ENCODE measurements at places on chromosomes 12 and 14.

DNA sequence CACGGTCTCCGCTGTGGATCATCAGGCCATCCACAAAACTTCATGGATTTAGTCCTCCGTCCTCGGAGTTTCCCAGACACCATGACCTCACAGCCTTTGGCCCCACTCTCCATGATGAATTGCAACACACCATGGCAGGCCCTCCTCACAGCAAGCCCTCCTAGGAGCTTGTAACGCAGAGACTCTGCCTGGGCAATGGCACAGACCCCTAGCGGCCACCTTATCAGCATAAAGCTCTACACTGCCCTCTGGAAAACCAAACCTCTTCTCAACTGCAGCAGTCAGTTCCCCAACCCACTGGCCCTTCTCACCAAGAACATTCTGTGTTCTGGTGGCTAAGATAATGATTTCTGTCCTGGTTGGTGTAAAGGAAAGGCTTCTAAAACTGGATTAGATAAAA lies 238.4 kb upstream of the USP15 start:
- no peak for DNase-seq

- no peak for DNase-seq
These were observed 58.9 kb downstream of the FBXO34 start for GRCh38 chr14:55329999-55330710.

GRCh38 chr14:63394841-63395240 lies 76.1 kb upstream of the GPHB5 start:
- DNase-seq = peak; percentile 13

- no peak for DNase-seq
These were observed 40.9 kb downstream of the OSBPL8 start for GRCh38 chr12:76518699-76519098.

DNA sequence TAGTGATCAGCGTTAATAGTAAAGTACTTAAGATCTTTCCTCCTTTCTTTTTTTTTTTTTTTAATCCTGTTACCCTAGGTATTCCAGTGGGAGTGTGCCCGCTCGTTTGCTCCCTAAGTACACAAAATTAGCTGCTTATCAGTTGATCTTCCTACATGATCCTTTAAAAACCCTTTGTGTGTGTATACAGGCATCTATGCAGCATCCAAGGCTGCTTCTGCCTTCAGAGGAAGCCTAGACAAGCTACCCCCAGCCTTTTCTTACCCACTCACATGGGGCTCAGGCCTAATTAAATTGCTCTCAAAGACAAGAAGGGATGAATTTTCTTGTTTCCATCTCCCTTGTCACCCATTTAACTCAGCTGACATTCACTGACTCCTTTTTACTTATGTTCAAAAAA lies 343.4 kb upstream of the LMO3 start:
- DNase-seq = no peak

- DNase-seq = no peak
These were observed 28.4 kb downstream of the RAD9B start for GRCh38 chr12:110530511-110530910.

DNA sequence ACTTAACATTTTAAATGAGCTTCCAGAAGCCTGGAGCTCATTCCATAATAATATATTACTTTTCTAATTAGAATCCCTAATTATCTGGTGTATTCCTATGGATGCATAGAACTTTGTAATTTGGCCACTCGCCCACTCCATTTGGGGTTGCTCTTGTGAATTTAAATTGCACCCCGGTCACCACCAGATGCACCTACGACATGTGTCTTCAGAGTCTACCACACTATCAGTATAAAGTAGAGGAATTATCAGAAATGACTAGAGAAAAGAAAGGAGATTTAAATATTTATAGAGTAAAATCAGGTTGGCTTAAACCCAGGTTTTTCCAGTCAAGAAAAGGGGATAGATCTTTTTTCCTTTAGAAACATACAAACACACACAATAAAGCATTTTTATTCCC lies 145.8 kb upstream of the DCN start:
- DNase-seq = no peak

DNA sequence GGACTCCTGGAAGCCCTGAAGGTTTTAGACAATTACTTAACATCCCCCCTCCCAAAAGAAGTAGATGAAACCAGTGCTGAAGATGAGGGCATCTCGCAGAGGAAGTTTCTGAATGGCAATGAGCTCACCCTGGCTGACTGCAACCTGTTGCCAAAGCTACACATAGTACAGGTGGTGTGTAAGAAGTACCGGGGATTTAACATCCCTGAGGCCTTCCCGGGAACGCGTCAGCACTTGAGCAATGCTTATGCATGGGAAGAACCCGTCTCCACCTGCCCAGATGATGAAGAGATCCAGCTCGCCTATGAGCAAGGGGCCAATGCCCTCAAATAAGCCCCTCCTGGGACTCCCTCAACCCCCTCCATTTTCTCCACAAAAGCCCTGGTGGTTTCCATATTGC lies 10.6 kb upstream of the SPPL3 start:
- no peak for DNase-seq

- DNase-seq = no peak
These were observed 1.3 kb upstream of the P3H3 start for GRCh38 chr12:6826734-6827436.

GRCh38 chr14:75662966-75663365 lies 1.9 kb downstream of the TTLL5 start:
- DNase-seq = no peak

DNA sequence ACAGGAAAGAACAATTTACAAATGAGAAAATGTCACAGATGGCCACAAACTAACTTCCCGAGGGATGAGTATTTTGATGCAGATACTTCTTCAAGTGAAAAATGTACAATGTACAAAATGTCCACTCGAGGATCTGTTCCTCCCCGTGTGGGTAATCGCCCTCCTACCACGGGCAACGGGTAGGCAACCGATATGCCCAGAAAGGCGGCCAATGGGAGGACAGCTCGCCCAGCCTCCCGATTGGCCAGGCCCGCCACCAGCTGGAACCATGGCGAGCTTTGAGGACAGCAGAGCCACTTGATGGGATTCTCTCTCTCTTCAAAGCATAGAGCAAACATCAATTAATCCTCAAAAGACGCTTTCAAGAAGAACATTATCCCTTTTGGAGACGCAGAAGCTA lies 42.3 kb downstream of the DPF3 start:
- DNase-seq = no peak

GRCh38 chr14:89621791-89622638 lies 205.0 kb upstream of the FOXN3 start:
- DNase-seq = no peak

GRCh38 chr14:34604995-34605394 lies 25.0 kb downstream of the SNX6 start:
- no peak for DNase-seq

GRCh38 chr12:52235001-52235764 lies 2.1 kb downstream of the KRT7 start:
- DNase-seq = no peak

- DNase-seq = no peak
These were observed 658 bp upstream of the CEP128 start for GRCh38 chr14:80942191-80942600.

GRCh38 chr12:11752403-11753149 lies 103.1 kb downstream of the ETV6 start:
- no peak for DNase-seq

GRCh38 chr12:52321418-52321817 lies 220 bp upstream of the KRT83 start:
- DNase-seq = no peak

- DNase-seq = no peak
These were observed 161.0 kb downstream of the CRADD start for GRCh38 chr12:93838193-93838592.

GRCh38 chr12:61554268-61555008 lies 705.8 kb upstream of the USP15 start:
- DNase-seq = no peak

DNA sequence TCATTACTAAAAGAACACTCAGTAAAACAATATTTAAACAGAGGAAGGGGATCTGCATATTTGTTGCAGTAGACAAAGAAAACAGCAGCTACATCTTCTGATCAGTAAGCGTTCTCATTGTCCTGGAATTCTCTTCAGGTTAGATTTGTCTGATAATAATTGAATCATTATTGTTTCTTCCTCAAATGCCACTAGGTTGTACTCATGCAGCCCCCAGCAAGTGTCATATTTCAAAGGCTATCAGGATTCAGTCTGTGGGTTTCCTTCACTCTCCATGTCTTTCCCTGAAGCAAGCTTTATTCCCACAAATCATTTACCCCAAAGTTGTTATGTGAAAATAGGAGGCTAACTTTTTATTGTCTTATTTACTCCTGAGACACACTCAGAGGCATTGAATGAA lies 14.7 kb downstream of the PIK3C2G start:
- peak; percentile 29 for DNase-seq

- no peak for DNase-seq
These were observed 20.1 kb downstream of the NOVA1 start for GRCh38 chr14:26577711-26578110.

DNA sequence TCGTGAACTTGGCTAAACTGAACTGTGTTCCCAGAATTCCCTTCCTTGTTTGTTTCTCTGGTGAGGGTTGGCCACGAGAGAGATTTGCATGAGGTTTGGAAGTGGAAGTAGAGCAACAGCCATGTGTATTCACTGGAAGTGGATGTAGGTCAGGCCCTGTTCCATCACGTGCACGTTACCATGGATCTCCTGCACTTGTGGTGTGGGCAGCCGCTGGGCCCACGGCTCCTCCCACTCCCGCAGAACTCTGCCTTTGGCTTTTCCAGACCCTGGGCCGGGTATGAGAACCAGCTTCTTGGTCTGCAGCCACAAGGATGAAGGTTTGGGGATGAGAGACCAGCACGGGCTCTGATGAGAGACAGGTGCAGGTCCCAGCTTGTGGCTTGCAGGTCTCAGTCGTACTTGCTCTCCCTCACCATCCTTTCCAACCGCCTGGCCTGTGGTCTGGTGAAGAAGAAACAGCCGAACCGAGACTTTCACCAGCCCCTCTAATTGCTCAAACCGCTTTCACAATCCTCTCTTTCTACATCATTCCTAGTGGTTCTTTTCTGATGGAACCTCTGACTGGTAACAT lies 94.9 kb downstream of the DUSP16 start:
- no peak for DNase-seq

DNA sequence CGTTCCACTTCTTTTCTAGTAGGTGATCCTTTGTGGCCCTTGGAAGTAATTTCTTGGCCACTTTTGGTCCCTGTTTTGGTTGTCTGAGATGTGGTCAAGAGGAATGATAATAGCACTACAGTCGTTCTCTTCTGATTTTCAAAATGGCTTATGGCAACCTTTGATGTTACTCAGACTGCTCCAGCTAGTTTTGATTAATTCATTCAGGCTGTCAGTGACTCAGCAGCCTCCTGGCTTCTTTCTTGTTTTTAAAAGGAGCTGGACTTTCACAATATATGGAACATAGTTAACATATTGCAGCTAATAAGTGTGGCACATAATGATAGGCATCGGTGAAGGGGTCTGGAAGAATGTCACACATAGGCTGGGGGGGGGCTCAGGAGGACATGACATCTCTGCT lies 47.3 kb downstream of the WDR20 start:
- peak; percentile 54 for DNase-seq

DNA sequence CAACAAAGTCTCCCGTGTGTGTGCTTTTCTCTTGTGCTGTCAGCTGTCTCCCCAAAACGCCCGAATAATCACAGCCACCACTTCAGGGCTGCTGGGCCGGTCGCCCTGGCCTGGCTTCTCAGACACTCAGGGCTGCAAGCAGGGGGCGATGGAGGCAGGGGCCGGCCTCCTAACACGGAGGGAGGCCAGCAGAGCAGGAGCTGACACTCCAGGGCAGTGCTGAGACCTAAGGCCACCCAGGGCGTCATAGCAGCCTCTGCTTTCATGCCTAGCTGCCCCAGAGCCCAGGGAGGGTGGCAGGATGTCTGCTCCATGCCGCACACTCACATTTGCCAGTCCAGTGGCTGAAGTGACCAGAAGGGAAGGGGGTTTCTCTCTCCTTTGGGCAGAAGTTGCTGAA lies 25.6 kb downstream of the STX2 start:
- no peak for DNase-seq

DNA sequence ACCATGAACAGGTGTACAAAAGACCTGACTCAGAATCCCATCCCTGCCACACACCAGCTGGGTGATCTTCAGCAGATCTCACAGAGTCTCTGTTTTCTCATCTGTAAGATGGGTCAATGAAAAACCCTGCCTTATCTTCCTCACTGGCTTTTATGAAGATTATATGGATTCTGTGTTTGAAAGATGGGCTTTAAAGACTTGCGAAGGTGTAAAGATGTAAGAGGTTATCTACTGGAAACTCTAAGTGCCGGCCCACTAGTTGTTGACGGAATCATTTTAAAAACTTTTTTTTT lies 15.3 kb upstream of the ANKRD33 start:
- DNase-seq = no peak

DNA sequence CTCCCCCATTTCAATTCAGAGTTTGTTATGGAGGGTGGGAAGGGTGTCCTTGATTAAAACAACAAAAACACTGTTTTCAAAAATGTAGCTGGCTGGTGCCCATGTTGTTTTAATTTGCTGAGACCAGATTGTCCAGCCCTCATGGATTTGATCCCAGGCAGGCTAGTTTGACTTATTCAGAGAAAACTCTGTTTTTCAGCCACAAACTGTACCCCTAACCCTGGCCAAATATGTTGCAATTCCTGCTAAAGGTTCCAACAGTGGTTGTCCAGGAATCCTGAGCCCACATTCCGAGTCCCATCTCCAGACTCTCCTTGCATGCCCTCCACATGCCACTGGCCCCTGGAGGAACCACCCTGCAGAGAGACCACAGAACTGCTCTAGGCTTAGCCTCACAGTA lies 36.0 kb downstream of the MAP1LC3B2 start:
- DNase-seq = no peak

GRCh38 chr12:47268501-47269454 lies 189.0 kb upstream of the AMIGO2 start:
- DNase-seq = no peak

DNA sequence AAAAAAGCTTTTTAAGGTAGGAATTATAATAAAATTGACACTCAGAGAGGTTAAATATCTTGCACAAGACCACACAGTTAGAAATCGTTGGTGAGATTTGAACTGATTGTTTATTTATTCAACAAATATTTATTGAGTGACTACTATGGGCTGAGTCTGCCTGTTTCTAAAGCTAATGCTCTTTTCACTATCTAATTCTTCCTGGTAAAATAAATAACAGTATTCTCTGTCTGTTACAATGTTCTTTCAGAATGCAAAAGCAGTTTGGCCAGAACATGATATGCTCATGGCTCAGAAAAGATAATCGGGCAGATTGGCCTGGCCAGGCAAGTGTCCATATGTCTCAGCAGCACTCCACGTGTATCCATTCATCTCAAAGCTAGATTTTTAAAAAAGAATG lies 82.0 kb downstream of the BTG1 start:
- DNase-seq = no peak

DNA sequence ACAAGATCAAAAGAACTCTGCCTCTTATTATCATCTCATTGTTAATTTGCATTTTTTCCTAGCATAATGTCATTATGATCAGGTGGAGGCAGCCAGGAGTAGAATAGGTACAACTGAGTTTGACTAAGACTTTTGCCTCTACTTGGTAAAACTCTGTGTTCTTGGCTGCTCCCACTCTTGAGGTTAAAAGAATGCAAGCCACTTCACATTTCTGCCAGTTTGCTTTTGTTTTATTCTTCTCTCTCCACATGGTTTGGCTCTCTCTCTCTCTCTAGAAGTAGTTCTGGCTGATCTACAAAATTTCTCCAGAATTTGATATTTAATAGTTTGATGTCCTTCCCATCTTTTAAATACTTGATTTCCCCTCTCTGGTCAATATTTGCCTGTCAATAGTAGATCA lies 170.7 kb upstream of the E2F7 start:
- no peak for DNase-seq

- no peak for DNase-seq
These were observed 525.6 kb downstream of the FLRT2 start for GRCh38 chr14:86055512-86056075.

Measured in fibroblast of skin of left biceps (primary cell).